NCI-H2227 treated with DMSO at 0.1 percent for 48 hours (cell line): ENCODE measurements at places on chromosomes 11 and 22.

DNA sequence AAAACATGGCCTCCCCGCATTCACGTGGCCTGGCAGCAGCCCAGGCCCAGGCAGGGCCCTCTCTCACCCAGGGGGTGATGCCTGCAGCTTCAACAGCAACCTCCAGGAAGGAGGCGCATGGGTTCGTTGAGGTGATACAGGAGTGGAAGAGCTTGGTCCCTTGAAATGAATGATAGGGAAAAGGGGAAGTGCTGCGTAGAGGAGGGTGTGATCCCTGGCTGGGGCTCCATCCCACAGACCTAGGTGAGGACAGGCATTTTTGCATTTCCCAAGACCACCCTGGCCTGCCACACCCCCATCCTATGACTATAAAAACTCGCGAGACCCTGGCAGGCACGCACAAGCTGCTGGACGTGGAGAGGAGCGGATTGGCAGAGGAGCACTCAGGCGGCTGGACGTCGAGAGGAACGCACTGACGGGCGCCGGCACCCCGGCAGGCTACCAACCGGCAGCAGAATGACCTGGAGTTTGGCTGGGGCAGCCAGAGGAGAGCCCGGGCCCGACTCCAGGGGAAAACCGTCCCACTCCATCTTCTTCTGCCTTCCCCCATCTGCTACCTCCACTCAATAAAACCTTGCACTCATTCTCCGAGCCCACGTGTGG lies 32.6 kb downstream of the RTN4R start:
- DNase-seq = no peak

- no peak for DNase-seq
These were observed 2.0 kb upstream of the LMO2 start for GRCh38 chr11:33893711-33894397.

DNA sequence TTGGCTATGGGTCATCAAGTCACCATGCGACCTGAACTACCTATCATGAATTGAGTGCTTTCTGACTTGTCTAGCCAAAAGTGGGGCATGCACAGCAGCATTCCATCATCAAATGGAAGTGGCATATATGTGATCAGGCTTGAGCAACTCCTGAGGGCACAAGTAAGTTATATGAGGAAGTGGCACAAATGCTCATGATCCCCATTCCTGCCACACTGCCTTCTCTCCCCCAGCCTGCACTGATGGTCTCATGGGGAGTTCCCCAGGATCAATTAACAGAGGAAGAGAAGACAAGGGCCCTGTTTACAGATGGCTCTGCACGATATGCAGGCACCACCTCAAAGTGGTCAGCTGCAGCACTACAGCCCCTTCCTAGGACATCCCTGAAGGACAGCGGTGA lies 21.8 kb downstream of the MS4A4E start:
- no peak for DNase-seq

DNA sequence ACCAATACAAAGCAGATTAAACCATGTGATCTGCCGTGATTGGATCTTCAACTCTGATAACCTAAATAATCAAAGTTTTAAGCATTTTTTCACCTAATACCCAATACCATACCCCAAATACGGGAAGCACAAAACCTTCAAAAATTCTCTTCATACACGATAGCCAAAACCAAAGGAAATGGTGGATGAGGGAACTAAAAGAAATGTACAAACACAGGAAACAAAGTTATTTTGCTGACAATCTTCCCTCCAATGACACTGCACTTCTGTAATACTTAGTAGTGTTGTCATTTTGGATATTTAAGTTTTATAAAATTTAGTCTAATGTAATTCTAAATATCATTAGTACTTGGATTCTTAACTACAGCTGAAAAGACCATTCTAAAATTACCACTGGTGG lies 27.0 kb downstream of the CSTF3 start:
- DNase-seq = no peak

GRCh38 chr11:23413057-23413456 lies 552.8 kb upstream of the CCDC179 start:
- DNase-seq = no peak

- DNase-seq = no peak
These were observed 4.3 kb upstream of the SH3BP1 start for GRCh38 chr22:37635157-37635556.

GRCh38 chr11:128719556-128719824 lies 25.6 kb downstream of the FLI1 start:
- DNase-seq = no peak

- no peak for DNase-seq
These were observed 881.8 kb downstream of the BRD1 start for GRCh38 chr22:48945621-48946458.

DNA sequence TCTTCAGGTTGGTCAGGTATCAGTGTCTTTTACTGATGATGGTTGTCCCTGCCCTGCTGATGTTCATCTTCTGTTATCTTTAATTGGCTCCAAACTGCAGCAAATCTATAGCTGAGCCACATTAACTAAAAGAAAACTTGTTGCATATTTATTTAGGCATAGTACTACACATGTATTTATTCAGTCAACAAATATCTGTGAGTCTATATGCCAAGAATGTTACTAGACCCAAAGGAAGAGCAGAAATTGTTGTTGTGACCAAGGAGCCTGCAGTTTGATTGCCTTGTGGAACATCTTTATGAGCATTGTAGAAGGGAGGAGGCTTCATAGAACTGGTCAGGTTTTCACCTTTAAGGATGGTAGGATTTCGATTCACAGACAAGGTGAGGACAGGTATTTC lies 10.1 kb downstream of the BMAL1 start:
- no peak for DNase-seq

- DNase-seq = no peak
These were observed 7.2 kb downstream of the TMEM86A start for GRCh38 chr11:18705651-18706281.

DNA sequence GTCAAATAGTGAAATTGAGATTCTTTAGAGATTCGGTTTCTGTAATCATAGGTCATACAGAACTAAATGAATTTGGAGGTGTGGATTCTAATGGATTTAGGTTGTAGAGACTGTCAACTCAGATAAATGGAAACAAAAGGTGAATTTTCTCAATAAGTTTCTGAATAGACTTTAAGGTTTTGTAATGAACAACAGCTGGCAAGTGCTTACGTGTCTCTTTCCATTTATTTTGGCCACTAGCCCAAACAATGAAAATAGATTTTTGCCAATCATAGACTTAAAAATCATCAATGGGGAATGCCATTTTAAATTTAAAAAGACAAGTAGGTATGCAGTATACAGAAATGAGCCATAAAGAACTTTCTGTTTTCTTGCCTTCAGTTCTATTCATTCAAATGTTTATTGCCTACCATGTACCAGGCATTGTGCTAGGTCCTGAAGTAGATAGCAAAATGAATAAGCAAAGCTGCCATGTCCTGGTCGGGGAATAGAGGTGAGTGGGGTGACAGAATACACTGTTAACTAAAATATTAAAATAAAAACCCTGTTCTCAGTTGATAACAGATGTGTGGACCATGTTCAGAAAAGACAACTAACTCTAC lies 16.9 kb upstream of the TMEM135 start:
- no peak for DNase-seq

GRCh38 chr11:121414141-121414913 lies 37.8 kb upstream of the SORL1 start:
- no peak for DNase-seq

GRCh38 chr22:24176630-24177029 lies 4.7 kb upstream of the SUSD2 start:
- no peak for DNase-seq

- DNase-seq = no peak
These were observed 364.7 kb downstream of the METTL15 start for GRCh38 chr11:28472904-28473303.
